ENCODE measurements at places on chromosomes 11 and 22.

DNA sequence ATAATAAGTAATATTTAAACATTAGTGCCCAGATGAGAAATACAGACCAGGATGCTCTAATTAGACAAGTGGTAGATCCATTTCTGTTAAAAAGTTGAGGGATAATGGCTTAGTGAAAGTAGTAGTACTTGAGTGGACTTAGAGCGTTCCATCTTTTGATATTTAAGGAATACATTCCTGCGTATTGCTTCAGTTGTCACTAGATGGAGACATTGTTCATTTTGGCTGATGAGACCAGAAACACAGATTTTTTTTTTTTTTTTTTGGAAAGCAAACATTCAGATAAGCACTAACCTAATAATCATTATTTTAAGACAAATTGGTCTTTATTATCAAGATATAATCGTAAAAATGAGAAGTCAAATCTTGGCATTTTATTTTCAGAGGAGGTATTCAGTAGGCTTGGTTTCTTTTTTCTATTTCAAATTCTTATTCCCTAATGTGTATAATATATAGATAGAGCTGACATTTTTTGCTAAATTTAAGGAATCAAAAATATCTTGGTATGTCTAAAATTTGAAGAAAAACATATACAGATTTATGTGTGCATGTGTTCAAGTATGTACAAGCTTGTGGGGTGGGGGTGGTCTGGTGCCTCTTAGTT, 92.9 kb downstream of the DYNC2H1 start:
- DNase-seq, result no peak

DNA sequence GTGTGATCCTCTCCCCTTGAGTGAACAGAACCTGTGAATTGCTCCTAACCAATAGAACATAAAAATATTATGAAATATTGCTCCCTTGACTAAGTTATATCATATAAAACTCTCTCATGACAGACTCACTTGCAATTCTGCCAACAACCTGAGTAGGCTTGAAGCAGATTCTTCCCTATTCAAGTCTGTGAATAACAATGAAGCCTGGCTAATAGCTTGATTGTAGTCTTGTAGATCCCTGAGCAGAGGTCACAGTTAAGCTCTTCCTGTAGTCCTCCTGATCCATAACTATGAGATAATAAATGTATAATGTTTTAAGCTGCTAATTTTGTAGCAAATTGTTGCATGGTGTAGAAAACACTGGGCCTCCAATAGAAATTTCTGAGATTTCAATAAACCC, 540.1 kb upstream of the TENM4 start:
- no peak for DNase-seq

GRCh38 chr11:133678191-133678590, 145.9 kb upstream of the OPCML start:
- no peak for DNase-seq

DNA sequence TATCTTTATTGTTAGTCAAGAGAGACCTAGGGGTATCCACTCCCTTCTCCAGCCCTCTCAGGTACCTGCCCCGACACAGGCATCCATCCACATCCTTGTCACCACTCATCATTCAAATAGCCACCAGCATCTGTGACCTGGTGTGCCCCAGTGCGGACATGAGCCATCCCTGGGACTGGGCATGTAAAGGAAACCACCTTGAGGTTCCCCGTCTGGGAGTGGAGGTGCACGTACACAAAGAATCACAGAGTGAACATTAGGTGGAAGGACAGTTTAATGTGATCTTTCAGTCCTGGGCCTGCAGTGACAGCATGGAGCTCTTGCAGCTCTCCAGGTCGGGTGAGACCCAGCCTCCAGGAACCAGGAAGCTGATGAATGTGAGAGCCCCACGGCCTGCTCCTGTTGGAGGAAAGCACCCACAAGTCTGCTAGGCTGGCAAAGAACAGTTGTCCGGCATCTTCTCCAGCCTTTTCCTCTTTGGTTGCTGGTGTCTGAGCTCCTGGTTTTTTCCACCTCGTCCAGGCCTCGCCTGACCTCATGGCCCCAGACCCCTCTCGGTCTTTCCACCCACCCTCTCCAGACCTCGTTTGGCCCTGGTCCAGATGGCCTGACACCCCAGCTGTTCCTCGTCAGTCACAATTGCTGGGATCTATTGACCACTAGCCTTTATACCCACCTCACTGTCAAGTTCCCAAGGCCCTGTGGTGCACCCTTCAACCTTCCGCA, 16.5 kb downstream of the PSMD13 start:
- DNase-seq, result no peak

GRCh38 chr11:117825538-117826189, 1.1 kb upstream of the FXYD2 start:
- peak; percentile 14 for DNase-seq

DNA sequence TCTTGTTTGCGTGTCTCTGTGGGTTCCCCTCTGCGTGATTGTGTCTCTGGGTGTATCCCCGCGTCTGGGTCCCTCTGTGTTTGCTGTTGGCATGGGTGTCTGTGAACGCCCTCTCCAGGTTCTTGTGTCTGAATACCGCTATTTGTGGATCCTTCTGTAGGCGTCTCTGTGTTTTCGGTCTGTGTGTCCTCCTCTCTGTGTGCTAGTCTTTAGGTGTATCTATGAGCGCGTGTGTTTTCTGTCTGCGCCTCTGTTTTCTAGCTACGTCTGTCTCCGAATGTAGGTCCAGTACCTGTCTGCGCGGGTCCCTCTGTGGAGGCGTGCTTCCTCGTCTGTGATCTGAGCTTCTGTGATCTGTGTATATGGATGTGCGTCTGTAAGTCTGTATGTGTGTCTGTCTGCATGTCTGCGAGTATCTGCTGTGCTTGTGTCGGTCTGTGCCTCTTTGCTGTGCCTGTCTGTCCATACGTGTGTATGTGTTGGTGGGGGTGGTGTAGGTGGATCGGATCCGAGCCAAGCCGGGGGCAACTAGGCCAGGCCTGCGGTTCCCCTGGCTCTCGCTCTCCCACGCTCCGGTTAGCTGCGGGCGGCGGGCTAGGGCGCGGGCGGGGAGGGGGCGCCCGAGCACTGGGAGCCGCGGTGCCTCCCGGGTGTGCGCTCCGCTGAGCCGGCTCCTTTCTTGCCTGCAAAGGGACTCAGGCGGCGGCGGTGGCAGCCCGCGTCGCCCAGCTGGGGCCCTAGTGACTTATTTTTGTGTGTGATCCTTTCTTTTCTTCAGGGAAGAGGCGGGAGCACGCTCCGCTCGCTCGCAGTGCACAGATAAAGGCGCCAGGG, 105.3 kb upstream of the E2F8 start:
- peak; percentile 33 for DNase-seq

DNA sequence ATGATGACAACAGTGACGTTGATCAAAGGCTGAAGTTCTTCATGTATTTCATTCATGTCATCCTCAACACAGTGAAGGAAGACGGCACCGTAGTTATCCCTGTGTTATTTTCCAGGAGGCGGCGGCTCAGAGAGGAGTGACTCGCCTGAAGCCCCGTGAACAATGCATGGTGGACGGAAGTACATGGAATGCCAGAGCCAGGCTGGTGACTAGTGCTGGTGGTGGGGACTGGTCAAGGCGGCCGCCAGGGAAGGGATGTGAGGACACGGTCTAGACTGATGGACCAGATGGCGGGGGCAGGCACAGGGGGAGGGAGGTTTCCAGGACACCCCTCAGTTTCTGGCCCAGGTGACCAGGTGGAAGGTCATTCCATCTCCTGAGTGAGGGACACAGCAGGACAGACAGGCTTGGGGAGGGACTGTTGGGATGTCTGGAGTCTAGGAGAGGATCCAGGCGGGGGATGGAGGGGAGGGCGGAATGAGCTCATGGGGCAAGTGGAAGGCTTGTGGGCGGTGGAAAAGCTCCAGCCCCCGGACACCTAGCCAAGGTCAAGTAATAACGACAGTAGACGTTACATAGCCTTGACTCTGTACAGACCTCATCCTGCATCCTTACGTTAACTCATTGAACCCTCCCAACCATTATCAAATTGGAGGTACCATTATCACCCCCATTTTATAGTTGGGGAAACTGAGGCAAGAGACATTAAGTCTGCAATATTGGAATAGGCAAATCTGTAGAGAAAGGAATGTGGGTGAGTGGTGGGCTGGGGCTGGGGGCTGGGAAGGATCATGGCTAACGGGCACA, 16.0 kb upstream of the PICK1 start:
- no peak for DNase-seq

GRCh38 chr11:61814247-61814957, 2.4 kb downstream of the FADS1 start:
- DNase-seq, result peak; percentile 38

GRCh38 chr11:103358251-103358650, 249.0 kb downstream of the DYNC2H1 start:
- no peak for DNase-seq

GRCh38 chr22:22342697-22343580, 98.4 kb downstream of the VPREB1 start:
- no peak for DNase-seq

DNA sequence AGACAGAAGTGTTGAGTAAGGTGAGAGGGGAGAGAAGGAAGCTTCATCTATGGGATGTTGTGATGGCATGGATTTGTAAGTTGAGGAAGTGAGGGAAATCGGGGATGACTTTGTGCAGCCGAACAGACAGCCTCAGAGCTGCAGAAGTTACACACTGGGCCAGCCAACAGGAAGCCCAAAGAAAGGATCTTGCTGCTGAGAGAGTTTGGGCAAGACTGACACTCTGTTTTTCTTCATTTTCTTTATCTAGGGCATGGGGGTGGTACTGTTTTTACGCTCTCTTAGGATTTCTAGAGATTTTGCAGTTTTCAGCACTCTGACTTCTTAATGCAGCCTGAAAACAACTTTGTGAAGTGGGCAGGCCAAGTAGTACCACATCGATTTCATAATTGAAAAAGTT, 509.9 kb upstream of the TENM4 start:
- no peak for DNase-seq

DNA sequence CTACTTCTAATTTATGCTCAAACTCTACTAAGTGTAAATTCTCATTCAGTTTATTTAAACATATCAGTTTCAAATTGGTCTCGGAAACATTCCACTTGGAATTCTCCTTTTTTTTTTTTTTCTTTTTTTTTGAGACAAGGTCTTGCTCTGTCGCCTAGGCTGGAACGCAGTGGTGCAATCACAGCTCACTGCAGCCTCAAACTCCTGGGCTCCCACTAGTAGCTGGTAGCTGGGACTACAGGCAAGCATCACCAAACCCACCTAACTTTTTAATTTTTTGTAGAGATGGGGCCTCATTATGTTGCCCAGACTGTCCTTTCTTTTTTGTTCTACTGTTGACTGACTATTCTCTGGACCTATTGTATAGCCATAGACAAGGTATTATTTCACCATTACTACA, 33.3 kb upstream of the CCDC81 start:
- DNase-seq, result no peak

DNA sequence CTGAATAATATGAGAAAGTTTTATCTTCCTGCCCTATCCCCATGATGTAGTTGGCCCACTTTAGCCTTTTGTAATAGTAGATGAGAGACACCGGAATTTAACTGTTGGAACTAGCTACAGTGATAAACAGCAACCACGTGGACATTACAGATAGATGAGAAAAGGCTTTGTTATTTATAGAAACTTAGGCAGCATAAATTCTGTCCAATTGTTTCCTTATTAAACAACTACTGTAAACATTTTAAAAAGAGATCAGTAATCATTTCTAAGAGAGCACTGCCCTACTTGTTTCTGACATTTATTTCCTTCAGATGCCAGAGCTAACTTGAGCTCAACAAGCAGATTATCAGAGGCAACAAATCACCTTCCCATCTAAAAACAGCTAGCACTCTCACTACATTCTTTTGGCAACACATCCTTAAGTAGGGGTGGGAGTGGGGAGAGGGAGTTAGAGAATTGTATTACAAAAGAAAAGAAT, 63.1 kb downstream of the SOX6 start:
- no peak for DNase-seq

DNA sequence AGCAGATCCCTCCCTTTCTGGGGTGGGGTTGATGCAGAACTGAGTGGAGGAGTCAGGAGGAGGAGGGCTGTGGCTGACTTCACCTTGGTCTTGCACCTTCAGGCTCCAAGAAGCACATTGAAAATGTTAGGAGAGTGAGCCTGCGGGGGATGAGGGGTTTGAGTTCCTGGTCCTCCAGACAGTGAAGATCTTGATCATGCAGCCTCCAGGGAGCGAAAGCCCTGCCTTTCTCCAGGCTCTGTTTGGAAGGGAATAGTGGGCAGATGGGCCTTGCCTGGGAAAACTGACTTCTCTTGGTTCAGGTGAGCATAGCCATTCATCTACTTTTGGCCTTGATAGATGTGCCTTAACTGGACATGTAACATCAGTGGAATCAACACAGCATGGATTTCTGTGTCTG, 267.6 kb upstream of the B3GAT1 start:
- DNase-seq, result no peak

DNA sequence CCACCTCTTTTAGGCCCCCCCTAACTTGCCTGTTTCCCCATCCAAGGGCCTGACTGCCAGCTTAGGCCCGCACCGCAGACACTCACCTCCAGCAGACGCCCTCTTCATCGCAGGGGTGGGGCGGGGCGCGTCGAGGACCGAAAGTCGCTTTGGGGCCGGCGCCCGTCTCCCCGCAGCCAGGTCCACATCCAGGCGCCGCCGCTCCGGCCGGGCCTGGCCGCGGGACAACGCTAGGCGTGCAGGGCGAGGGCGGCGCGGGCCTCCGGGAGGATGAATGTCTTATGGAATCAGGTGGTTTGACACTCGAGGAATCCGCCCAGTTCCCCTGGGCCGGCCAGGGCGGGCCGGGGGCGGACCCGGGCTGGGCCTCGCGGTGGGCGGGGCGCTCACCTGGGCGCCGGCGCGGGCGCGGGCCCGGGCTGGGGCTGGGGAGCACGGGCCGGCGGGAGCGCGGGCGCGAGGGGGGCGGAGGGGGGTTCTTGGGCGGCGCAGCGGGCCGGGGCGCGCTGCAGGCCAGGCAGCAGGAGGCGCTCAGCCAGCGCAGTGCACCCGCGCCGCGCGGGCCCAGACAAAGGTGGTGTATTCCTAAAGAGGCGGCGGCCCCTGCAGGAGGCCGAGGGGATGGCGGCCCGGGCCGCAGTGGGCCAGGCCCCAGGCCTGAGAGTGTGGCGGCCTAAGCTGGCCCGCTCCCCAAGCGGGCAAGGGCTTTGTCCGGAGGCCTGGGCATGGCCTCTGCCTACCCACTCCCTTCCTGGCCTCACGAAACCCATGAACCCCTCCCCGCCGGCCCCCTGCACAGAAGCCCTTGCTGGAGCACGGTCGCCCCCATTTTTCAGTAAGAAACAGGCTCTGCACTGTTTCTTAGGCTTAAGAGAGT, 177.6 kb downstream of the IGLL1 start:
- no peak for DNase-seq
